ENCODE measurements at places on chromosomes 6 and 20.

- no peak for DNase-seq
Observed at GRCh38 chr6:112821476-112821875, 474.3 kb downstream of the RFPL4B start.

- DNase-seq, result peak; percentile 29
Observed at GRCh38 chr6:109237077-109237985, 142.0 kb downstream of the CEP57L1 start.

GRCh38 chr6:41467061-41467460 is 79.1 kb upstream of the FOXP4 start:
- DNase-seq, result no peak

DNA sequence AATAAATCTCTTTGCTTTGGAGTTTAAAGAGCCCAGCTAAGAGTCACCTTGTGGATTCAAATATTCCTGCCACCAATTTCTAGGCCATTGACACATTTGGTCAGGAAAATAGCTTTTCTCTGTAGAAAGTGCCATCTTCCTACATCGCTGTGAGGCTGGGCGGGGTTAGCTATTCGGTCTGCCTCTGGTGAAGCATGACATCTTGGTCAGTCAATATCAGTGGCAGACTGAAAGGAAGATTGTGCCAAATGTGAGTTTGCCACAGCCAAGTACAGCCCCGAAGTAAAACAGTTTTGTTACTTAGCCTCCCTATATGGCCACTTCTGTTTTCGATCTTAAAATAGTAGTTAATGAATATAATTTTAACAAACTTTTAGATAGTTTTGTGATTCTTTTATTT is 65.5 kb upstream of the FABP7 start:
- no peak for DNase-seq

GRCh38 chr6:17987697-17988421 is 424 bp upstream of the KIF13A start:
- peak; percentile 56 for DNase-seq

- DNase-seq, result peak; percentile 77
Observed at GRCh38 chr6:75230484-75231325, 12.9 kb downstream of the COX7A2 start.

DNA sequence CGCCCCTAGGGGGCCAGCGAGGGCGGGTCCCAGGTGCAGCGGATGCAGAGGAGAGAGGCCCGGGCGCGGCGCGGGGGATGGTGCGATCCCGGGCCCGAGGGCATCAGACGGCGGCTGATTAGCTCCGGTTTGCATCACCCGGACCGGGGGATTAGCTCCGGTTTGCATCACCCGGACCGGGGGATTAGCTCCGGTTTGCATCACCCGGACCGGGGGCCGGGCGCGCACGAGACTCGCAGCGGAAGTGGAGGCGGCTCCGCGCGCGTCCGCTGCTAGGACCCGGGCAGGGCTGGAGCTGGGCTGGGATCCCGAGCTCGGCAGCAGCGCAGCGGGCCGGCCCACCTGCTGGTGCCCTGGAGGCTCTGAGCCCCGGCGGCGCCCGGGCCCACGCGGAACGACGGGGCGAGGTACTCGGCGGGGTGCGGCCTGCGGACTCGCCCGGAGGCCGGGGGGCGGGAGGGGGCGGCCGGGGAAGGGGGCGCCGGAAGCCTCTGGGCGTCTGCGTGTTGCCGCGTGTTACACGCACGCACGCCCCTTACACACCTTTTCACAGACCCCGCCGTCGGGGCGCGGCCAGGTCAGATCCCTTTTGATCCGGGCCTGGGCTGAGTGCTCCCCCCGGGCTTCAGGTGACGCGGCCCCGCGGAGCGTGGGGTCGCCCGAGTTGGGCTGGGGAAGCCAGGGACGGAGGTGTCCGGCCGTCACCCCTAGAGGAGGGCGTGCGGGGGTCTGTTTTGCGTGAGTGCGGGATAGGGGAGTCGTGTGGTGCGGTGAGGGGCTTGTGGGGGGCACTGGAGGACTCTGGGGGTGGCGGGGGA is 412 bp downstream of the TRIB3 start:
- peak; percentile 69 for DNase-seq

GRCh38 chr6:116060572-116061283 is at the start of gene FRK:
Gene FRK, minus strand, starts transcription at chr6:116060891. Its CDS starts 580 bp downstream, at chr6:116060311.
- peak; percentile 75 for DNase-seq

- DNase-seq, result no peak
Observed at GRCh38 chr20:60097285-60097684, 139.1 kb downstream of the CDH26 start.

DNA sequence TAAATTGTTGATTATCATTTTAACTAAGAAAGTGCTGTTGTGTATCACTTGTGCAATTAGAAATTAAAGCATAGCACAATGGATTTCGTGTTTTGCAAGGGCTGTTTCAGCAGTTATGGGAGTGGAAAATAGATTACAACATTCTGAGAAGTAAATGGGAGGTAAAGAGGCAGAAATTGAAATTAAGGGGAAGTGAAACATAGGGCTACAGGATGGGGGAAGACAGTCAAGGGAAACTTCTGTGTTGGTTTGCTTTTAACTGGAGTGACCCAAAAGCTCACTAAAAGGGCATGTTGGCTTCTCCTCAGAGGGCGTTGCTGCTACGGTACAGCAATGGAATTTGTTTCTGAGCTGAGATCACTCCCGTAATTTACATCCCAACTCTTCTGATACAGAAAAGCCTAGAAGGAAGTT is 147.5 kb downstream of the BCAS1 start:
- DNase-seq, result no peak

- DNase-seq, result no peak
Observed at GRCh38 chr6:136887953-136888352, 34.1 kb upstream of the SLC35D3 start.

- no peak for DNase-seq
Observed at GRCh38 chr6:17972978-17973622, 14.3 kb downstream of the KIF13A start.

DNA sequence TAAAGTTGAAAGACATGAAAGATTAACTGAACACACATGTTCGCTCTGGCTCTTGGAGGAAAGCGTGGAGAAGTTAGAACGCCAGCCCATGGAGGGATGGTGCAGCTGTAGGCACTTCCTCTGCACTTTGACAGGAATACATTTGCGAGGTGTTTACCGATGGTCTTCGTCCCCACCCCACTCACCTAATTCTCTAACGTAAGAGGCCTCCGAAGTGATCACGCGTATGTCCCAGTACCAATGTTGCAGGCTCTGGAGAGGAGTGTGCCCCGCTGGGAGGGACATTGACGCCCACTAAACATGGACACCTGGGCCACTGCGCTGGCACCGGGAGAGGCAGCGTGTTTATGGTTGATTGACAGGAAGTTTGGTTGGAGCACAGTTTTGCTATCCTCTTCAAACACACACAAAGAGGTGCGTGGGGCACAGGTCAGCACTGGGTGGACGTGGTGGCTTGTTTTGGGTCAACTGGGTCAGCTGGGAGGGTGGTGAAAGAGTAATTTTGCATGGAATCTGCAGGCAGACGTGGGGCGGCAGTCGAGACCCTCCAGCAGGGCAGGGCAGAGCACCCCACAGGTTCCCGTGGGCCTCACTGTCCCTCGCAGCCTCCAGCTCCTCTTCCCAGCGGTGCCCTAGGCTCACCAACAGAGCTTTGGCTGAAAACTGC is 110.1 kb downstream of the DLL1 start:
- no peak for DNase-seq

DNA sequence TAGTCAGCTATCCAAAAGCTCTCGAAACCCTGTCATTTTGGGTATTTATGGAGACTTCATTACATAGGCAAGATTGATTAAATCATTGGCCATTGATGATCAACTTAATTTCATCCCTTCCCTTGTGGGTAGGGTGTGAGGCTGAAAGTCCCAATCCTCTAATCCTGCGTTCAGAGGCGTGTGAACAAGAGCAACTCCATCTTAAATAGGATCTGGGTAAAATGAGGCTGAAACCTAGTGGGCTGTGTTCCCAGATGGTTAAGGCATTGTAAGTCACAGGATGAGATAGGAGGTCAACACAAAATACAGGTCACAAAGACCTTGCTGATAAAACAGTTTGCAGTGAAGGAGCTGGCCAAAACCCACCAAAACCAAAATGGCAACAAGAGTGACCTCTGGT is 641.7 kb upstream of the GJE1 start:
- no peak for DNase-seq

DNA sequence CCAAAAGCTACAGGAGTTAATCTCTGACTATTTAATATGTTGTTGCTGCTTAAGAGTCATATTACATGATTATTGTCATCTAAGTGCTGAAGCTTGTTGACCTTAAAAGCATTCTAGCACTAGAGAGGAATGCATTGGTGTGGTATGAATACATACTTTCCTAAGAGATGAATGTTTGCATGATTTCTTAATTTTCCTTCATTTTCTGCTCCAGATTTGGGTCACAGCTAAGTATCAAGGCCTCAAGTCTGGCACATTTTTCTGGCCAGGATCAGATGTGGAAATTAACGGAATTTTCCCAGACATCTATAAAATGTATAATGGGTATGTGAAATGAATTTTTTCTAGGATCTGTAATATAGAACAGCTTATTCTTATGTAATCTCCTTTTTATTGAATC is 53.6 kb downstream of the ENPP1 start:
- no peak for DNase-seq

DNA sequence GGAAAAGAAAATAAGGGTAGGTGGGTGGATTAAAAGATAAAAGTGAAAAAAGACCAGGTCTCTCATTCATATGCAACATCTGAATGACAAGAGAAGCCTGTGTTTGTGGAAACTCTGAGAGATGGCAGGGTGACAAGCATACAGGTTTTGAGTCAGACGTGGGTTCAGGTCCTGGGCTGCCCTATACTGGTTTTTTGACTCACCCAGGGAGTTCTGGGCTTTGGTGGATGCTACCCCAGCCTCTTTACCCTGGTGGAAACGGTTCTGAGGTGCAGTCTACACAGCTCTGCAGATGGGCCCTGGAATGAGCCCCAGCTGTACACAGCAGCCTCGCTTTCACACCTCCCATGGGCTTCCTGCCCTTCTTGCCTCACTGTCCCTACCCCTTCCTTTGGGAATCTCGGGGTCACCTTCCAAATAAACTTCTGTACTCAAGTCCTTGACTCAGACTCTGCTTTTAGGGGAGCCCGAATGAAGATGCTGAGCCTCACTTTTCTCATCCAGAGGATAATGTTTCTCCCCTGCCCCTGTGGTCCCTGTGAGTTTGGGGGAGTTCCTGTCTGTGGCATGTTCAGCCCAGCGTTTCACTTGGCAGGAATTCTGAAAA is 77.7 kb upstream of the CLDN20 start:
- no peak for DNase-seq

DNA sequence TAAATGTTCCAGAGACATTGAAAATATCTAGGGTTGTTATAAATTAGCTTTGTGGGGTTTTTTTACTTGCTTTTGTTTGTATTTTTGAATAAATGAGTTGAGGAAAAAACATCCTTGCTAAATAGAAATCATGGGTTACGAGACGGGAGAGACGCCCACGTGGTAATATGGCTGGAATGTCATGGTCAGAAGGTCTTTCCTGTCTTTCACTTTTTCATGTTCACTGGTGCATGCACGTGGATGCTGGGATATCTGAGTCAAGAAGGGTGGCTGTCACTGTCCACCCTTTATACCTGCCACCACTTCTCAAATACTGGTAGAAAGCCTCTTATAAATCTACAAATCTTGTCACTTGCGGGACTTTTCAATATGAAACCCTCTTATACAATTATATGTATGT is 258.7 kb upstream of the AGPAT4 start:
- no peak for DNase-seq

DNA sequence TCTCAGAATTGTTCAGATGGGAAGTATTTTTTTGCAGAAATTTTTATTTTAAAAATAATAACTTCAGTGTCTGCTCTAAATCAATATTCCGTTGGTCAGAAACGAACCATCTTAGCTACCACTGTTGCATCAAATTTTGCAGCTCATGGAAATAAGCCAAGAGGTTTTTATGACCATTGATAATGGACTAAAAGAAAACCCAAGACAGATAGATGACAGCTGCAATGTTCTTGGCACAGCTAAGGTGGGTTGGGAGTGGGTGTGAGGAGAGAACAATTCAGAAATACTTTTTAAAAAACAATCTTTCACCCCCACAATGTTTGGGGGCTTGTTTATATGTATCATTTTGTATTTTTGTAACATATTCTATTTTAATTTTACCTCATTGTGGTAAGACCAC is 121.1 kb downstream of the PDE7B start:
- DNase-seq, result no peak

DNA sequence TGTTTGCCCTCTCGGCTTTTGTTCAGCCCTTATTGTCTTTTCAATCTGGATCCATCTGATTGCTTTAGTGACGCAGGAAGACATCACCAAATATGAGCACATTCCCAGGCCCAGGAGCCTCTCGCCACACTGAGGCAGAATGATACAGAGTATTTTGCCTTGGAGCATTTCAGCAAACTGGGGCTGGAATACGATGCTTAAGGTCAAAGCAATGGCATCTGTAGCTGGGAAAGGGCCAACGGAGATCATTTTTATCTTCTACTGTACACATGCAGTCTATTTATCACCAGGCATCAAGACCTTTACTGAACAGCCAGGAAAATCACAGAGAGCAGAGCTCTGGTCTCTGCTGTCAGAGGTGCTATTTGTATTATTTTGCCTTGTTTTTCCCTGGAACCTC is 655.3 kb downstream of the RNF144B start:
- DNase-seq, result no peak

GRCh38 chr20:49591217-49591865 is 23.4 kb upstream of the PTGIS start:
- DNase-seq, result peak; percentile 37

DNA sequence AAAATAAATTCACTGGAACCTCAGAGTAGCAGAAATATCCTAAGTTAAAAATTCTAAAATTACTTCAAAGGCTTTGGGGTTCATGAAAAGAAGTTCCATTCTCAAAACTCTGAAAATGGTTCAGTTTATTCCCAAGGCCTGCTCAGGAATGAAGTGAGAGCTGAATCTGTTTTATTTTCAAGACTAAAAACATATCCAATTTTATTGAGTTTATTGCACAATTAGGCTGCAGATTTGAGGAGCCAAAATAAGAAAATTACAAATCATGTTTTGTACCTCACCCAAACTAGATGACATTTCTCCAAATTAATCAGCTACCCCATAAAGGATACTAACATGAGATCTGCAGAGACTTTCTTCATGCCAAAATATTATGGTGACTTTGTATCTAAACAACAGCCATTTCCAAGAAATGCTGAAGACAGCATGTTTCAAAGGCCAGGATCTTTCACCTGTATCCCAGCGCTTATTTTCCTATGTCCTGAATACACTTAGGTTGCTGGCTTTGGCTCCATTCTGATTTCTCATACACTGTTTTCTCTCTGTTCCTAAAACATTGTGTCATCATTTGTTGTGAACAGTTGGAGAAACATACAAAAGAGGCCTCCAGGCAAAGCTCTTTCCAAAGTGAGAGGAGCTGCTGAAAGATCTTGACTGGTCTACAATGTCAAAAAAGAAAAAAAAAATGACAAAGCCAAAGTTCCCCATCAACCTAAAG is 85.7 kb upstream of the F13A1 start:
- DNase-seq, result no peak
